Activated CD4-positive, alpha-beta T cell treated with anti-CD3 and anti-CD28 coated beads, Interleukin-2, amount 10 ng/mL, durations not matched to agents 24 days and 14 days (primary cell): ENCODE measurements at places on chromosomes 7 and 10. TPM values are rescaled to one million over a fixed set of nuclear protein-coding genes. Genes with fewer than 3 reads are reported as not detected.

DNA sequence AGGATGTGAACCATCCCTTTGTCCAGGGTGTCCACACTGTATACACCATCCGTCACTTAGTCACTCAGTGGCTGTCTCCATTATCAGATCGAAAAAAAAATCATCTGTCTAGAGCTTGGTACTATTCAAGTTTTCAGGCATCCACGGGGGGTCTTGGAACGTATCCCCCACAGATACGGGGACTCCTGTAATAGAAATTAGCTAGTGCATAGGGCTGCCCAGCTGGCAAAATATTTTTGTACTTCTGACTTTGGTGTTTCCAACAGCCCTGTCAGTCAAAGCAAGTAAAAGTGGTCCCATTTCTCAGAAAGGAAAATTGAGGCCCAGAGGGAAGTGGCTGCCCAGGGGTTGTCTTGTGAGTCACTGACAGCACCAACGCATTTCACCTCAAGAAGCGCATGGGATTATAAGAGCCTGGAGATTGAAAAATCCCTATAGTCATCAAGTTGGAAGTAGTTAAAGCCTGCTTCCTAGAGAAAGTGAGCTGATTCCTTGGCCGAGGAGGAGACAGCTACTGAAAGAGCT, 52.1 kb upstream of the SLC29A3 start:
- no peak for DNase-seq

GRCh38 chr7:139854124-139854511, 25.1 kb downstream of the TBXAS1 start:
- DNase-seq, result no peak

DNA sequence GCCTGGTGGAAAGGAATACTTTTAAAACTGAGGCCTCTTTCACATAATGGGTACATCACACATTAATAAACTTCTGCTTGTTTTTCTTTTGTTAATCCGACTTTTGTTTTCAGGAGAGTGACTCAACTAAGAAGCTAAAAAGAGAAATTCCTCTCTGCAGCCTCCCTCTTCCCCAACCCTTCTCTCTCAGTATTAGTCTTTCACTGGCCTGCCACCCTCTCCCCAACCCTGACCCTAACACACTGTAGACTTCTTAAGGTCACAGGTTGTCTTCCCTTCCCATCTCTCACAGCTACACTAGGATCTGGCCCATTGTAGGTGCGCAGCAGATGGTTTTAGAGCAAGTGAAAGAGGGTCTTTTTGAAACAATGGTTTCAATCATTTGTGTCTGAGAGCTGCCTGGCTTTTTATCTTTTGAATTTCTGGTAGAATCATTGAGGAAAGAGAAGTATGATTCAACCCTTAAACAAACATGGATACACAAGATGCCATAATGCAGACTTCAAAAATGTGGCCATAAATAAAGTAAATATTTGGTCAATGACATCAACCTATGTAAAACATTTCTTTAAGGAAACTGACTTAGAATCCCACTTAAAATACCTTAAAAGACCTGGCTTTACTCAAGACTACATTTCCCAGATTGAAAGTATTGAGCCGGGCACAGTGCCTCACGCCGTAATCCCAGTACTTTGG, 17.9 kb upstream of the FFAR4 start:
- no peak for DNase-seq

DNA sequence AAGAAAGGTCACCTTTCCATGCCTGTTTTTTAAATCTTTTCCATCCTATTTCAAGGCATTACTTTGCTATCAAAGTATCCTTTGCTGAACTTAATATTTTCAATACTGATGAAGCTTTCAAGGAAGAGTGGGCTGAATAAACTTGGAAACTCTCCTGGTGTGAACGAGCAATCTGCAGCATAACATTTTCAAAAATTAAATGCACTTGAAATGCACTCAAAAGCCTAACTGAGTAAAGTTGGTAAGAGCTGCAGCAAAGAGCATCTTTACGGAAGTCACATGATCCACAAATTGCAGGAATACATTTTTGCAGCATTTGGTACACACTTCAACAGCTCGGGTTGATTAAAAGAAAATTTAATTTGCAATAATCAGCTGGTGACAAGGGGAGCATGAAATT, 367.3 kb downstream of the PHTF2 start:
- no peak for DNase-seq

GRCh38 chr7:45036317-45036716, 36.3 kb downstream of the CCM2 start:
- no peak for DNase-seq

GRCh38 chr7:152180587-152180986, 155.1 kb downstream of the GALNT11 start:
- DNase-seq, result no peak

The ATOH7 gene
- total RNA-seq, result not detected in 2 replicates

GRCh38 chr10:11441151-11441535, 170.3 kb downstream of the USP6NL start:
- no peak for DNase-seq

The NUTM2A gene
- 0.12 TPM in 1 of 2 replicates, not detected in the other for total RNA-seq

The HOXA7 gene
- total RNA-seq, result not detected in 2 replicates

DNA sequence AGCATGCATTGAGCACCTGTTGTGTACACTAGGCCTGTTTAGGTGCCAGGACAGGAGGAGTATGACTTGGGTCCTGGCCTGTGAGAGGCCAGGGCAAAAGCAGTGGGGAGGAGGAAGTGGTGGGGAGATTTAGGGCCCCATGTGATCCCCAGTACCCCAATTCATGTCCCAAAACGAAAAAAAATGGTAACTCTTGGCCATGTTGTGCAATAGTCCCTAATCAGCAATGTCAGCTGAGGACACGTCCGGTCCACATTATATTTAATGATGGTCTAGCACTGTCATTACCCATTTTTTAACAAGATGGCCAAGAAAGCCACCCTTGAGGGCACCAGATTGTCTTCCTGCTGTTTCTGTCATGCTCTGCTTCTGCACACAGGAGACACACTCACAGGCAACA, 142.0 kb upstream of the RET start:
- DNase-seq, result no peak

DNA sequence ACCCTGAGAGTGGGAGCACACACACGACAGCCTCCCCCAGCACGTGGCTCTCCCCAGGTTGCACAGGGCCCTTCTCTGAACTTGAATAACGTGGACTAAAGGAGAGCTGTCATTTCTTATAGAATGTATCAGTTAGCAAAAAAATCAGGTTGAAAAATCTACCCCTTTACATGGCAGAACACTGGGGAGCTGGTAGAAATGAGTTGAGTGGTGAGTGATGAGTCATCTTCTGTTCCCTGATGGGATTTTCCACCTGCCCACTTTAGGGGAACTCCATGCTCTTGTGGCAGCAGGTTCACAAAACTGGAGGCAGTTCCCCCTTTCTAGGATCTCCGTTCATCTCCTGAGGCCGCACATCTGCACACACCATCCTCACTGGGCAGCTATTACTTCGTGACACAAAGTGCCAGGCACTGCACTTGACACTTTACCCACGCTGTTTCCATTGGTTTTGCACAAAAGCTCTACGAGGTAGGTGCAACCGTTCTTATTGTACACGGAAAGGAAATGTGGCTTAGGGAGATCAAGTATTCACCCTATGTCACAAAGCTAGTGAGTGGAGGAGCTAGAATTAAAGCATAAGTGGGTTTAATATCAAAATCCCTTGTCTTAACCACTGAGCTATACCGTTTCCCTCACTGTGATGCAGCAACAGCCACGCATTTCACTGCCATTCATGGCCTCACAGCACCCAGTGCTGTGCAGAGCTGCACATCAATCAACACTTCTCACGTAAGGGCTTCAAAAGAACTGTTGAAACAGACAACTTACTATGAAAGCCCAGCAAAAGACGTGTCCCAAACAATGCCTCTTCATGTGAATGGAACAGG, 80.2 kb downstream of the RNF216 start:
- DNase-seq, result peak; percentile 87

DNA sequence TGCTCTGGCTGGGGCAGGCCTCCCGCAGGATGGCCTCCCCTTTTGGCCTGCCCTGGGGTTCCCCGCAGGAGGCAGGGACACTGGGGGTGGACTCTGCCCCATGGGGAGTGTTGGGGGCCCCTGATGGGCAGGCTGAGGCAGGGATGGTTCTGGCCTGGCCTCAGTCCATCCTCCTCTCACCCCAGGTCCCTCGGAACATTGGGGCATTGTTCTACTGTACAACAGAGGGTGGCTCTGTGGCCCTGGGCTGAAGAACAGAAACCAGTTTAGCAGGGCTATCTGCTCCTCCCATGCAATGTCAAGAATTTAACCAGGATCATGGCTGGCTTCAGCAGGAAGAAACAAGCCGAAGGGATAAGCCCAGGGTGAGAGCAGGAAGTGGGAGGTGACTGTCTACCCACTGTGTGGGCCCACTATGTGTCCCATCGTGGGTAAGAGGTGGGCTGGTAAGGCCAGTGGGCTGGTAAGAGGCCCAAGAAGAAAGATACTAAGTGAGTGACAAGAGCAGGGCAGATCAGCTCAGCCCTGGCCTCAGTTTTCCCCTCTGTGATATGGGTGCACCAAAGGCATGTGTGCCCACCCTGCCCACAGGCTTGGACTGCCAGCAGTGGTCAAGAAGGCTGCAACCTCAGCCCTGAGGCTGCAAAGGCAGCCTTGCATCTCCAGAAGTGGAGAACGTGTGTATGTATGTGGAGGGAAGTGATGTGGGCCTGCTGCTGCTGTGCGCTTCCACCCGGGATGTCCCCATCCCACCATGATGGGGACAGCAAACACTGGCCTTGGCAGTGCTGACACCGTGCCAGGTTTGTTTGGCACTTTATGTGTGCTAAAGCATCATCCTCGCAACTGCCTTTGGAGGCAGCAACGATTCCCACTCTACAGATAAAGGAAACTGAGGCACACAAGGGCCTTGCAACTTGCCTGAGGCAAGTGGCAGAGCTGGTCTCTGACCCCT, 138.9 kb downstream of the SH3PXD2A start:
- no peak for DNase-seq

The FAM237B gene
- not detected in 2 replicates for total RNA-seq

- DNase-seq, result no peak
Observed at GRCh38 chr10:71040846-71041605, 152.7 kb upstream of the PCBD1 start.

DNA sequence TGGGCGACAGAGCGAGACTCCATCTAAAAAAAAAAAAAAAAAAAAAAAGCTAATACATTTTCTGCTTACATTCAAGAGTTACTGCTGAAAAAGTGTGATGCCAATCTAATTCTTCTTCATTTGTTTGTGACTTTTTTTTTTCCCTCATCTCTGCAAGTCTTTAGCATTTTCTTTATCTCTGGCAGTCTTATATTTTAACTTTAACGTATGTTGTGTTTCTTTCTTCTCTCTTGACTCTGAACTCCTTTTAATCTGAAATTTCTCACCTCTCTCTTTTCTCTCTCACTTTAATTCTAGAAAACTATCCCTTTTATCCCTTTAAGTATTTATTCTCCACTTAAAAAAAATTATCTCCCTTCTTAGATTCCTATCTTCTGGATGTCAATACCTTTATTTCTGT, 146.5 kb downstream of the JMJD1C start:
- no peak for DNase-seq

- peak; percentile 90 for DNase-seq
Observed at GRCh38 chr10:30434273-30435072, 489 bp downstream of the MAP3K8 start.

DNA sequence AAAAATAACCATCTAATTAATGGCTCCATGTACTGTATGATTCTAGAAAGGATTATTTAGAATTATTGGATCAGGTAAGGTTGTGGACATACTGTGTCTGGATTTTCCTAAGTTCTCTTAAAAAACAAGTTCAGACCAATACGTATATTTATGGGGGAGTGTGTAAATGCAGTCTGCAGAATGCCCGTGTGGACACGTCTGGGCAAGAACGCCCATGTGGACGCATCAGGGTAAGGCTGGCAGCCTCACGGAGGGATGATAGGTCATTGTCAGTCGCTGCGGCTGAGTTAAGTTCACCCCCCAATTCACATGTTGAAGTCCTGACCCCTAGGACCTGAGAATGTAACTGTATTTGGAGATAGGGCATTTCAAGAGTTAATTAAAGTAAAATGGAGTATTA, 160.0 kb upstream of the SHH start:
- no peak for DNase-seq
